ENCODE measurements at places on chromosomes 7 and 10.
A peak's percentile ranks its signal among the peaks of the same experiment; 100 is the strongest.

DNA sequence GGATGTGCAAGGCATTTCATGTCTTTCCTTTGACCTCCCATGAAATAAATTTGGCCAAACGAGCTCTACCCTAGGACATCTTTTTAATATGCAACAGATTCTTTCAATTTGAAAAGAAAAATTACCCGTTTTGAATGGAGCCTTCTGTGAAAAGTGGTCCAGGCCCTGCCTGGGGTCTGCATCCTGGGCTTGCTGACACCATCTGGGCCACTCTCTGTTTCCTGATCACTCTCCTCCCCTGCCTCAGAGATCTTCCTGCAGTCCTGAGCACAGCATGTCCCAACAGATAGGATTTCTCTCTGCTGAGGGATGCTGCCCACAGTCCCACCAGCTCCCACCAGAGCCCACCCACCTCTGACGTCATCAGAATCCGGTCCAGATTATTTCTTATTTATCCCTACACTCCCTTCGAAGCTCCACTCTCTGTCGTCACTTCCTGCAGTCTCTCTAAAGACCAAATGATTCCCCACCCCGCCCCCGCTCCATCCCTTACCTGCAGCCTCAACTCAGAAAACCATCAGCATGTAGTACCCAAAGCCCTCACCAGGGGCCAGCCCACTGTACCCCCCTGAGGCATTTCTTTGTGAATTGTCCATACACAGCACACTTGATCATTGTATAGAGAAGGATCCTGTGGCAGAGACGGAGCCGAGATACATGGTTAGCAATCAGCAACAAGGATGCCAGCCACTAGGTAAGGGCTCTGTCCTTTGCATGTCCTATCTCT, 192.1 kb upstream of the MGMT start:
- DNase-seq: no peak

GRCh38 chr7:33444511-33444910, 315.1 kb downstream of the BBS9 start:
- DNase-seq: no peak

DNA sequence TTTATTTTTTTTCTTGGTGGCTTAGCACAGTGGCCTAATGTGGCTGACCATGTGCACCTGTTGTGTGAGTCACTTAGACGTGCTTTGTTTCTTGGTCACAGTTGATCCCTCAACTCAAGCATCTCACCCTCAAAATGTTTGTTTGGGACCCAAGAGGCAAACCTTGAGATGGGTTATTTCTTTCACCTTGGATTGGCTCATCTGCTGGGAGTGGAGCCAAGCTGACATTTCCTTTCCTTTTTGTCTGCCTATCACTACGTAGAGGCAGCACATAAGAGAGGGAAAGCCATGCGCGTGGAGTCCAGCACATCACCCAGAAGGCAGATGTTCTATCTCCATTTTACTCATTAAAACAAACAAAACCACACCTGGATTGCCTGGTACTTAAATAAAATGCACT, 6.4 kb upstream of the PRKCQ start:
- no peak for DNase-seq

GRCh38 chr10:8418631-8419030, 364.1 kb downstream of the GATA3 start:
- DNase-seq: no peak

DNA sequence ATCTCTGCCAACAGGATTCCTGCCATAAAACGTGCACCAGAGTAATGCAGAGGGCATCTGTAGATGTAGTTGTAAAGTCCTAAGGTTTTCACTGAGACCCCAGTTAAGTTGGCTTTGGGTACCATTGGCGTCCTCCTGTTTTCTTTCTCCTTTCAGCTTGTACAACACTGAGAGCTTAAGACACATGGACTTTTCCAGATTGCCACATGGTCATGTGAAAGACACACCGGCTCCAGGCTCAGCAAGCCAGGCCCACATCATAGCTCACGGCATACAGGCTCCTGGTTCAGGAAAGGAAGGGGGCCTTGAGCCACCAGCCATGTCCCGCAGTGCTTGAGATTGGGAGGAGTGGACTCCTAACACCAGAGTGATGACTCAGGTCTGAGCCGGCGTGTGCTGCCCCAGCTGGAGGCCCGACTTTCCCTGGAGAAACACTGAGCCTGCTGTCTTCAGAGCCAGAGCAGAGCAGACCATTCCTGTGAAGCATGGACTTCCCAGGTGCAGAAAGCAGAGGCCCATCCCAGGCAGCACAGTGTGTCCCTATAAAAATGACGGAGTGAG, 252.7 kb downstream of the PRPF18 start:
- DNase-seq: no peak

- no peak for DNase-seq
Observed at GRCh38 chr7:124724507-124725192, 40.9 kb downstream of the GPR37 start.

GRCh38 chr7:25952261-25953057, 199.5 kb upstream of the NFE2L3 start:
- no peak for DNase-seq

GRCh38 chr7:121608785-121609184, 212.7 kb upstream of the FAM3C start:
- no peak for DNase-seq

GRCh38 chr10:72426986-72427385, 72.3 kb upstream of the DNAJB12 start:
- DNase-seq: no peak

- peak; percentile 68 for DNase-seq
Observed at GRCh38 chr10:74981831-74982633, 129.4 kb upstream of the SAMD8 start.

DNA sequence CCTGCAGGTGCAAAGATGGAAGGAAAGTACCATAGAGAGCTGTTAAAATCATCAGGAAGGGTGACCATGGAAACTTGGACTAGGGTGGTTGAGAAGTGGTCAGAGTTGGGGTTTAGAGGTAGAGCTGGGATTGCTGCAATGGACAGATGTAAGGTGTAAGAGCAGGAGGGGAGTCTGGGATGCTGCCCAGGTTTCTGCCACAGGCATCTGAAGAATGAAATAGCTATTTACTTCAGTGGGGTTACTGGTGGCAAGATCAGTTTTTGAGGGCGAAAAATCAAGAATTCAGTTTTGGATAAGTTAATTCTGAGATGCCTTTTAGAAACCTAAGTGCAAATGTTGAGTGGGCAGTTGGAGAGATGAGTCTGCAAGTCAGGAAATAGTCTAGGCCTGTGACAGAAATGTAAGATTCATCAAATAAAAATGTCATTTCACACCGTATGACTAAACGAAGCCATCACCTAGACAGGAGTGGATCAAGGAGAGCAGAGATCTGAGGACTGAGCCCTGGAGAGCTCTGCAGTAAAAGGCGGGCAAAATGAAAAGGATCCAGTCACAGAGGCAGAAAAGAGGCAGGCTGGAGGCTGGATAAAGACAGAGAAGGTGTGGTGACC, 22.7 kb upstream of the TOMM7 start:
- no peak for DNase-seq

DNA sequence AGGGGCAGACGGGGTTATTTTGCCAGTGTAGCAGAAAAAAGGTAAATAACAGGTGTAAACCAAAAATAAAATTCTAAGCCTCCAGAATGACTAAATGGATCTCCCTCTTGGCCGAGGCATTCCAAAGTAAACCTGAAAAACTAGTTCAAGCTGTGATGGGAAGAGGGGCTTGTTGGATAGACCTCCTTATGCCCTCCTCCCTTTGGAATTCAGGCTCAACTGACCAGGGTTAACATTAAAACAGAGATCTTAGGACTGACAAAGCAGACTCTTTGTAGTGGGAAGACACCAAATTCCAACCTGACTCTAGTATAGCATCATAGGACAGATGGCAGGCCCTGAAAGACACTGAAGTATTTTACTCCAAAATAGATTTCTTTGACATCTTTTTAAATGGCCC, 113.8 kb upstream of the ITGB1 start:
- no peak for DNase-seq

GRCh38 chr10:112624546-112625048, 177.6 kb downstream of the VTI1A start:
- DNase-seq: no peak

GRCh38 chr10:119415536-119416503, 126.7 kb downstream of the RGS10 start:
- DNase-seq: no peak

- peak; percentile 72 for DNase-seq
Observed at GRCh38 chr7:23012908-23013714, 819 bp downstream of the HYCC1 start.

GRCh38 chr7:70037171-70037933, 439.1 kb downstream of the AUTS2 start:
- no peak for DNase-seq

GRCh38 chr10:92538231-92538958, 35.5 kb downstream of the IDE start:
- no peak for DNase-seq

DNA sequence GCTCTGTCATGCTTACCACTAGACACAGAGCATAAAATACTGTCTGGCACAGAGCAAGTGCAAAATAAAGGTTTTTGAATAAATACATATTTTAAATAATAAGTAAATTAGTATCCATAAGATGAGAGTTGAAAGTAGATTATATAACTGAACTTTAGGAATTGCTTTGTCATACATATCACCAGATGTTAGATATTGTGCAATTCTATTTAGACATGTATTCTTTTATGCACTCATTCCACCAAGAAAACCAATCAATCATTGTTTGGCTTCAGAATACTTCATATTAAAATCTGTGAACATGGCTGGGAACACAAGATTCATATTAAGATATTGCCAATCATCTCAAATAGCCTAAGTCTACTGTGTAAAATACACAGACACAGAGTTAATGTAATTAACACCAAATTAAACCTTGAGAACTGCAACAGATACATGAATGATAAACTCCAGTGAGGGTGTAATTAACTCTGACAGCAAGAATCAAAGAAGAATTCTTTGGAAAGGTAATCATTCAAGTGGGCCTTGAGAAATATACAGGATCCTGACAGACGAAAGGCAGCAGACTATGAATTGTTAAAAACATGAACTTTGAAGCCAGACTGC, 201.0 kb upstream of the PTN start:
- DNase-seq: no peak

- DNase-seq: no peak
Observed at GRCh38 chr7:50507898-50508470, 57.2 kb downstream of the DDC start.

- DNase-seq: no peak
Observed at GRCh38 chr7:101170617-101171441, 5.5 kb upstream of the VGF start.

- DNase-seq: no peak
Observed at GRCh38 chr10:113035732-113036312, 85.8 kb downstream of the TCF7L2 start.

DNA sequence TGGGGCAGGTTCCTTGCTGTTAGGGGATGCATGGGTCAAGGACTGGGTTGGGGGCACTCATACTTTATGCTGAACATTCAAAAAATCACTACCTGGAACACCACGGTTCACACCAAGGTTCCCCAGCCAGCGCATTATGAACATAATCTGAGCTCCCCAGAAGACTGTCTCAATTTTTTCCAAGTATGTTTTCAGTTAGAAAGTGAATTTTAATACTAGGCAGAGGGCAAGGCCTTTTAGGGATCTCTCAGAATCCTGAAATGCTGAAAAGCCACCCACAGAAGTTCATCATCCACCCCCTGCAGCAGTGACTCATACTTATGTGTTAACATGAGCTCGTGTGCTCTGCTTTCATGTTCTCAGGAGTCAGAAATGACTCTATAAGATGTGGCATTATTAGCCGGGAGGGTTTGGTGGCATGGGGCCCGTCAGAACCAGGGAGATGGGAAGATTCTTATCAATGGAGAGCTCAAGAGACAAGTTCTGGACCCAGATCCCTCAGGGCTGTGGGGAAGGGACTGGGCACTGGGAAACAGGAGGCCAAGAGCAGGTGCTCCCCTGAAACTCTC, 185.2 kb upstream of the ITGB1 start:
- DNase-seq: no peak

GRCh38 chr10:44116474-44116873, 268.4 kb downstream of the CXCL12 start:
- no peak for DNase-seq

DNA sequence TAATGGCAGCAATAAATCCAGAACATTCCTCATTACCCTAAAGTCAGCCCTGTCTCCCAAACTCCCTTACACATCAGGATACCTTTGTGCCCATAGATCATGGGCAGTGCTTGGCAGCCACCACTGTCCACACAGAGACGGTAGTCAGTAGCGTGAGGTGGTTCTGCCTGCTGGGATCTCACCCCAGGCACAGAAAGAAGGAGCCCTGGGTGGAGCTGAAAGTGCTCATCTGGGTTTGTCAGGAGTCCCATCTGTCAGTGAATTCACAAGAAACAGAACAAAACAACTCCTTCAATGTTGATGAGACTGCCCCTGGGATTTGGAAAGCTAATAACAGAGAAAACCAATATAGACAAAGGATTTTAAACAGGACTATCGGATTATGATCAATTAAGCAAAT, 90.2 kb upstream of the PRSS58 start:
- DNase-seq: no peak

- DNase-seq: no peak
Observed at GRCh38 chr7:42869131-42870020, 42.5 kb downstream of the C7orf25 start.

- DNase-seq: no peak
Observed at GRCh38 chr7:31903962-31904361, 166.2 kb downstream of the PDE1C start.

- DNase-seq: no peak
Observed at GRCh38 chr10:47081264-47081663, 170.0 kb downstream of the PTPN20 start.

- DNase-seq: no peak
Observed at GRCh38 chr10:13068071-13068470, 31.9 kb upstream of the OPTN start.

All from left forelimb (tissue), 1 donor.